Esophagus mucosa (tissue), 1 donor: ENCODE measurements at places on chromosomes 2 and 18. TPM values are rescaled to one million over a fixed set of nuclear protein-coding genes. Genes with fewer than 3 reads are reported as not detected.
A peak's percentile ranks its signal among the peaks of the same experiment; 100 is the strongest.

- ATAC-seq: no peak
These were observed 250.9 kb downstream of the PTH2R start for GRCh38 chr2:208657468-208657867.

GRCh38 chr18:29560270-29560669 is 1383.3 kb upstream of the CDH2 start:
- no peak for ATAC-seq

DNA sequence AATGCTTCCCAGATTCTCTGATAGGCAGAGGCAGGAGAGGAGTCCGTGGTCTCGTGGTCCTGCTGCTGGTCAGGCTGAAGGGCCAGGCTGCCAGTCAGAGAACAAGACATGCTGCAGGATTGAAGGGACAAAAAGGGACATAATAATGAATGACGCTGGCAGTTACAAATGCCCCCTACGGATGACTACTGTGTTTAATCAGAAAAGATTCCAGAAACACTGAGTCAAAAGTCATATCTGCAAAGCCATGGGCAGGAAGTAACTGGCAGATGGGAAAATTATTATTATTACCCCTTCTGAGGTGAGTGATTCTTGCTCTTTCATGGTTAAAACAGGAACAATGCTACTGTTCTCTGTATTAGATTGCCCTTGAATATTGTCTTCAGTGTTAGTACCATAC is 19.0 kb downstream of the LCT start:
- ATAC-seq: no peak

SERPINB13 gene
- 281 TPM for total RNA-seq

GRCh38 chr2:195535911-195536522 is 121.0 kb upstream of the SLC39A10 start:
- peak; percentile 63 for ATAC-seq
